ENCODE measurements at places on chromosomes 2 and 18.

DNA sequence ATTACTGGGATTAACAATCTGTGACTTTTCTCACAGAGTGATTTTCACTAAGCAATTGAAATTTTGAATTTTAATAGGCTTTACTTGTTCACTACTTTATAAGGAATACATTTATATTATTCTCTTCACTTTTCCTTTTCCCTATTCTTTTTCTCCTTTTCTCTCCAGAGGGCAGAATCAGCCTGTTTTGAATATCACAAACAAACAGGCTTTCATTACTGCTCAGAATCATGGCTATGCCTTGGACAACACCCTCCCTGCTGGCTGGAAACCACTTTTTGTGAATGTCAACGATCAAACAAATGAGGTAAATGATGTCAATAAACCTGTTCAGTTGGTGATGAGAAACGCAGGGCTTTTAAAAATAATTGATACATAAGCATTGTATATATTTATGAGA lies 35.3 kb downstream of the CPS1 start:
- no peak for DNase-seq

GRCh38 chr2:111618978-111619902 lies 264.8 kb downstream of the ANAPC1 start:
- no peak for DNase-seq

- no peak for DNase-seq
Observed at GRCh38 chr2:179932786-179933185, 71.4 kb upstream of the ZNF385B start.

DNA sequence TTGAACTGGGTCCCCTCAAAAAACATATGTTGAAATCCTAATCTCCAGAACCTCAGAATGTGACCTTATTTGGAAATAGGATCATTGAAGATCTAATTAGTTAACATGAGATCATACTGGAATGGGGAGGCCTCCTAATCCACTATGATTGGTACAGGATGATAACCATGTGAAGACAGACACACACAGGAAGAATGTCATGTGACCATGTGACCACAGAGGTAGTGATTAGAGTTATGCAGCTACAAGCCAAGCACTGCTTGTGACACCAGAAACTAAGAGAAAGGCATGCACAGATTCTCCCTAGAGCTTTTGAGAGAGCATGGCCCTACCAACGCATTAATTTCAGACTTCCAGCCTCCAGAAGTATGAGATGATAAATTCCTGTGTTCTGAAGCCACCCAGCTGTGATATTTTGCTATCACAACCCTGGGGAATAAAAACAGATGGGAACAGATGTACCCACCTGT lies 47.0 kb upstream of the TGIF1 start:
- no peak for DNase-seq

DNA sequence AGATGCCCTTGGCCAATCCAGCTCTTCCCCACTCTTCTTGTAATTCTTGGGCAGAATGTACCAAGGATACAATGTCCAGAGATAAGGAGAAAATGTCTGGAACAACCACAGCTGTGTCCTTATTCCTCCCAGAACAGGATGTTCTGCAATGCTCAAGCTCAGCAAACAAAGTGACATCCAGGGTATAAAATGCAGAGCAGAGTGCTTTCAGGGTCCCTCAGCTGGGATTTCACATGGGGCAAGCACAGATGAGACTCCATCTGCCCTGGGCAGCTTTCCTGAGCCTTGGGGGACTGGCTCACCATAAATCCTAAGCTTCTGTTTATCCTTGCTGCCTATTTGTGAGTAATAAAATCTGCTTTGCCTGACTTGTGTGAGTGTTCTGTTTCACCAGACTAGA lies 127.4 kb downstream of the VAPA start:
- DNase-seq: no peak

DNA sequence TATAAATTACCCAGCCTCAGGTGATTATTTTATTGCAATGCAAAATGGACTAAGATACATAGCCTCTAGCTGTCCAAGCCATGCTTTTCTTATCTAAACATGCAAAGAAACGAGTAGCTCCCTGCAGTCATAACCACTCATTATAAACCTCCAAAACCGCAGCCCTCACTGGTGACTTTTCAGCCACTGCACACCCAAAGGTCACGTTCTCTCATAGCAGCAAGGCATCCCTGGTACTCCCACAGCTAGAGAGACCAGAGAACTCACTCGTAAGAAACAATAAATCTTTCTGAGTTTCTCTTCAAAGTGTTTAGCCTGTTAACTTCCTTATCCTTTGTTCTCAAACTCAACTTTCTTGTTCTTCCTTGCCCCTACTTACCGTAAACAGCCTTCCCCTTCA lies 28.5 kb upstream of the RALBP1 start:
- no peak for DNase-seq

- no peak for DNase-seq
Observed at GRCh38 chr2:235575431-235575830, 81.6 kb downstream of the AGAP1 start.

DNA sequence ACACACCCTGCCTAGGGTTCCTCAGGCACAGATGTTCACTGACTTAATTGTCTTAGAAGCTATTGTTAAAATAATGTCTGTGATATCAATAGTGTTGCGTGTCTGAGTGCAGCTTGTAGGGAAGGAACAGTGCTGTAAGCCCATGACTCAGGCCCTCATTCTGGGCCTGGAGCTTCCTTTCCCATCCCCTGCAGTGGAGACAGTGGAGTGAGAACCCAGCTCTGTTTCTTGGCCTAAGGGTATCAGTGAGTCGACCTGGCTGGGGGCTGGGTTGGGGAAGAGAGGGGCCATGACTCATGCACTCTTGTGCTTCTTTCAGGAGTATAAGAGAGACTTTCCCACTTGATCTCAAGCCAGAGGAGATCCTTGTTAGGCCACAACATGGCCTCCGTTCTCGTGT lies 106.8 kb downstream of the HRH4 start:
- DNase-seq: no peak

GRCh38 chr2:189858291-189858690 lies 74.0 kb downstream of the PMS1 start:
- DNase-seq: no peak

GRCh38 chr2:75528221-75528977 lies 32.3 kb downstream of the EVA1A start:
- DNase-seq: no peak

DNA sequence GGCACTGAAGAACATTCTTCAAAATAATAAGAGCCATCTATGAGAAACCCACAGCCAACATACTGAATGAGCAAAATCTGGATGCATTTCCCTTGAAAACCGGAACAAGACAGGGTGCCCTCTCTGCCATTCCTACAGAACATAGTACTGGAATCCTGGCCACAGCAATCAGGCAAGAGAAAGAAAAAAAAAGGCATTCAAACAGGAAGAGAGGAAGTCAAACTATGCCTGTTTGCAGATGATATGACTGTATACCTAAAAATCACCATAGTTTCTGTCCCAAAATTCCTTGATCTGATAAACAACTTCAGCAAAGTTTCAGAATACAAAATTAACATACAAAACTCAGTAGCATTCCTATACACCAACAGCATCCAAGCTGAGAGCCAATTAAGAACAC lies 119.5 kb upstream of the PARD3B start:
- DNase-seq: no peak

- no peak for DNase-seq
Observed at GRCh38 chr2:42233976-42234441, 64.9 kb downstream of the EML4 start.

- no peak for DNase-seq
Observed at GRCh38 chr2:142041105-142041504, 89.7 kb downstream of the LRP1B start.

GRCh38 chr18:44967599-44967998 lies 286.9 kb downstream of the SETBP1 start:
- DNase-seq: no peak

DNA sequence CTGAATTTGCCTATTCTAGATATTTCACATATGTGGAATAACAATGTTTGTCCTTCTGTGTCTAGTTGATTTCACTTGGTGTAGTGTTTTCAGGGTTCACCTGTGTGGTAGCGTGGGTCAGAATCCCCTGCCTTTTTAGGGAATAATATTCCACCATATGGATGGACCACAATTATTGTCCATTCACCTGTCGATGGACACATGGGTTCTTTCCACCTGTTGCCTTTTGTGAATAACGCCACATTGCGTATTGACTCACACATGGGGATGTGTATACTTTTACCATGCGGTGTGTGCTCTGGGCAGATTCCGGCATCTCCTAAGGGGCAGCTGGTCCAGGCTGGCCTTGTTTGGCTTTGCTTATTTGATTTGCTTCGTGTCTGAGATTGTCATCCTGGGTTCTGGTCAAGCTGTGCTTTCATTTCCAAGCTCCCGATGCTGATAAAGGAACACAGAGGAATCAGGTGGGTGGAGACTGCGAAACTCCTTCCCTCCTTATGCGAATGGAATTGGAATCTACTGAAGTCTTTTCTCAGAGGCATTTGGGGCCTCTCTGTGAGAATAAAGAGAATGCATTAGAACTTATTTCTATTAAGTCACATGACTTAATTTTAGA lies 18.9 kb upstream of the ALLC start:
- DNase-seq: no peak

- no peak for DNase-seq
Observed at GRCh38 chr2:78408795-78409118, 616.7 kb upstream of the REG3G start.

DNA sequence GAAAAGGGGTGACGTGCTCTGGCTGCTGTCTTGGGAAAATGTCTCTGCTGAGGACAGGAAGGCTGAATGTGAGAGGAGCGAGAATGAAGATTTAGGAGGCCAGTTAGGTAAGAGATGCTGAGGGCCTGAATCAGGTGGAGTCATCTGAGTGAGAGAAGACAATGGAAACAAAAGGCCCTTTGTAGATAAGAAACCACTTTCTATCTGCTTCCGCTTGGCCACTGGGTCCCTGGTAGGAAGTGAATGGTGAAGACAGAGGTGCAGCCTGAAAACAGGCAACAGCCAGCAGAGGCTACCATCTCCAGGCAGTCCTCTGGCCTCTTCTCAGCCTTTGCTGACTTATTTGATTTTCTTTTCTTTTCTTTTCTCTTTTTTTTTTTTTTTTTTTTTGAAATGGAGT lies 374.0 kb upstream of the SLC14A2 start:
- no peak for DNase-seq

- DNase-seq: no peak
Observed at GRCh38 chr2:233764761-233765160, 4.7 kb downstream of the UGT1A1 start.

DNA sequence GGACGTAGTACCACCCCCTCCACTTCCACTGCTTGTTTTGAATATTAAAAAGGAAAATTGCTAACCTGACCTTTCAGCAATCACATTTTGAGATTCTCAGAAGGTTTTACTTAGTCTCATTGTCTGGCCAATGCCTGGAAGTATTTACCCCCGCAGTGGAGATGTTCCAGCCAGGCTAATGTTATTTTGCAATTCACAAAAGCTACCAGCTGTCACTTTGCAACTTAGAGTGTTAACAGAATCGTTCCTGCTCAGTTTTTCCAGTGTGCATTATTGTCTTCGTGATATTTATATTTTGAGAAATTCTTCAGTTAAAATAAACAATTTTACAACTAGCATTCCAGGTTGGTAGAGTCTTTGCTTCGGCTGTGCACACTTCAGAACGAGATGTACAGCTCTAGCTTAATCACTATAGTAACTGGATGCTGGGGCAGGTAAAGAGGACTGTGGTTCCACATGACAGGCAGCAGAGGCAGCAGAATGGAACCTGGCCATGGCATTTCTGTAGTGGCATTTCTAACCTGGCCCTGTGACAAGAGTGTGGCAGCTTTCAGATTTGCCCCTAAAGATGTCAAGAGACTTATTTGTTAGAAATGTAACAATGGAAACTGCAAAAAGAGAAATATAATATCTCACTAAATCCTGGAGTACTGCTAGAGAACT lies 85.1 kb downstream of the DTNA start:
- no peak for DNase-seq

DNA sequence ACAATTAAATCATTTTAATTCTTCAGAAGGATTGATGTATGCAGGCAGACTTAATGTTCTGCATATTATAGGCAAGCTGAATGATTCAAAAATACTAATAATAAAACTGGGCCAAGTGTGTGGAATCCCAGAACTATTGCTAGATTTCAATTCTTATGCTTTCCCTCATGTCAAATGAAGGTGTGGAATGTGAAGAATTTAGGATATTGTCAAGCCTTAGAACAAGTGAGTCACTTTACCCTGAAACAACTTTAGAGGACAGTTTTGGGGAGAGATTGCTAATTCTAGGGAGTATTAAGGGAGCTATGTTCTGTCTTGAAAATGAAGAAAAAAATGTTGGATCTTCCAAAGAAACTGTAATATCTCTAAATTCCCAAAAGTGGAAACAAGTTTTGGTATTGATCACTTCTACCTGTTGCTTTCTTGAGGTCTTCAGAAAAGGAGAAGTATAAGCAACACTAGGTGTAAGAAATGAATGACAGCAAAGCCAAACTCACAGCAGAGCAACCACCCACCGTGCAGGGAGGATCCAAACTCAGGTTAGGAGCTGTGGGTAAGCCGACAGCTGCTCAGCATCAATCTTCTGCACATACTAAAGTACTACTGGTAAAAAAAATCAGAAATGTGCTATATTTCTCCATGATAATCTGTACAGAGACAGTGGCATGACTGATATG lies 818.1 kb downstream of the SLC4A3 start:
- no peak for DNase-seq

DNA sequence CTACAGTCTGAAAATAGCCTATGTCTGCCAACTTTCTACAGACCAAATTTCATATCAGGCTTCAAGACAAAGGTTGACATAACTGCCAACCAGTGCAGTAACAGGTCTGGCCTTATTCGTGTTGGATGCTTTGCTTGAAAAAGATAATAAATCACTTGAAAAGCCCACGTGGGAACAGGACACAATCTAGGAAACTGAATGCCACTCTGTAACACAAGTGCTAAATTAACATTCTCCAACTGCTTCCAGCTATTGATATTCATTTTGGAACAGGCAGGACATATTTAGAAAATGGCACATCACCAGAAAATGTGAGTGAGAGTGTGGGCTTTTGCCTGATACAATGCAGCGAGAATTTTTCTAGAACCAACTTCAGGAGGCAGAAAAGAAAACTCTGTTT lies 165.9 kb upstream of the CCDC150 start:
- DNase-seq: no peak

GRCh38 chr2:20641123-20641985 lies 9.5 kb downstream of the HS1BP3 start:
- no peak for DNase-seq

GRCh38 chr2:145617906-145618305 lies 1098.0 kb upstream of the ZEB2 start:
- no peak for DNase-seq

GRCh38 chr2:74696829-74697228 lies 42.8 kb downstream of the SEMA4F start:
- no peak for DNase-seq

DNA sequence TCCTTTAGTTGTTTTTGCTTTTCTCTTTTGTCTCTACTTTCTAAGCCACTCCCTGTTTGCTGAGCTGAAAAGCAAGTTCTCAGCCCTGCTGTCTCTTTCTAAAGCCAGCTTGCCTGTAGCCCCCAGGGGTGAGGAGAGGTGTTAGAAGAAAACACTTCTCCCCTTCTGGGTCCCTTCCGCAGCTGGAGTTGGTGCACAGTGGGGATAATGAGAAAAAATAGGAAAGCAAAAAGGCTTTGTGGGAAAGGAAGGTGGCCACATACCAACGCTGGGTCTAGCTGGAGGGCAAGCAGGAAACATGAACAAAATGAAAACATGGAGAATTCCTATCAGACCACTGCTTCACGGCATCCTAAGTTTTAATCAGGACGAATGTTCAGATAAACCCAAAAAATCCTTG lies 15.5 kb upstream of the SLC20A1 start:
- no peak for DNase-seq

- DNase-seq: no peak
Observed at GRCh38 chr2:108825254-108825653, 38.7 kb downstream of the CCDC138 start.

- DNase-seq: no peak
Observed at GRCh38 chr18:41756141-41756540, 198.9 kb upstream of the PIK3C3 start.

- DNase-seq: no peak
Observed at GRCh38 chr2:136104977-136105376, 13.0 kb downstream of the CXCR4 start.

Data from activated T-cell treated with anti-CD3 and anti-CD28 coated beads for 24 hours (primary cell).